ENCODE measurements at places on chromosomes 4 and X.

- DNase-seq: no peak
Observed at GRCh38 chr4:40881096-40881495, 131.3 kb downstream of the NSUN7 start.

DNA sequence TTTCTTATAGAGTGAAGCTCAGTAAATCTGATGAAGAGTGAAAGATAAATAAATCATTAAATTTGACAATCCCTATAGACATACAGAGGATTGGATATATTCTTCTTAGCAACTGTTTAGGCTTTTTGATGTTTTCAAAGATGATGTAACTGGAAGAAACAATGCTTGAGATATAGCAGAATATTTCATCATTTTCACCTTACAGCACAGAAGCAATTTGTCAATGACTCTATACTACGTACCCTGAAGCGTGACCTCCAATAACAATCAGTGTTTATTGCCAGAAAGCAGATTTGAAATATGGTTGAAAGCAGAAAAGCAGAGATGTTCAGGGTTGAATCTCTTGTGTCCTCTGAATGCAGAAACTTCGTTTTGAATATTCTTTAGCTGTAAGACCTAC lies 228.4 kb downstream of the DTHD1 start:
- DNase-seq: no peak

DNA sequence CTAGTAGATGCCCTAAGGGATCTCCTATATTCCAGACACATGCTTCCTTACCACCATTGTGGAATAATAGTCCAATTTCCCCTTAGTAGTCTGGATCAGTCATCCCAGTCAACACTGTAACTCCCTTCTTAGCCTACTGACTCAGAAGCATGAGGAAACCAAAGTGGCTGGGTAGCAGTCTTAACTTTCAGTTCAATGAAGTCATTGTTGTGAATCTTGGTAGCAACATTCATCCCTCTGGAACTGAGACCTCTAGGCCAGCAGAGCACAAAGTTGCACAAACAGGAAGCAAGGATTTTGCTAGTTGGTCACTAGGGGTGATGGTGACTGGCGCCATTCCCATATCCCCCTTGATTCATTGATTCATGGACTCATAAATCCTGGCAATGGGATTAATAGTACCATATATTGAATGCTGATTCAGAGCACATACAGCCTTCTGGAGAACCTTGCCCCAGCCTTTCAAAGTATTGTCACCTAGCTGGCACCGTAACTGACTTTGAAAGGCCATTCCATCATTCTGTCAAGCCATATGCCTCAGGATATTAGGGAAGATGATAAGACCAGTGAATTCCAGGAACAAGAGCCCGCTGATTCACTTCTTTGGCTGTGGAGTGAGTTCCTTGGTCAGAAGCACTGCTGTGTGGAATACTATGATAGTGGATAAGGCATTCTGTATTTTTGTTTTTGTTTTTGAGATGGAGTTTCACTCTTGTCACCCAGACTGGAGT lies 19.7 kb upstream of the GPAT3 start:
- DNase-seq: no peak

DNA sequence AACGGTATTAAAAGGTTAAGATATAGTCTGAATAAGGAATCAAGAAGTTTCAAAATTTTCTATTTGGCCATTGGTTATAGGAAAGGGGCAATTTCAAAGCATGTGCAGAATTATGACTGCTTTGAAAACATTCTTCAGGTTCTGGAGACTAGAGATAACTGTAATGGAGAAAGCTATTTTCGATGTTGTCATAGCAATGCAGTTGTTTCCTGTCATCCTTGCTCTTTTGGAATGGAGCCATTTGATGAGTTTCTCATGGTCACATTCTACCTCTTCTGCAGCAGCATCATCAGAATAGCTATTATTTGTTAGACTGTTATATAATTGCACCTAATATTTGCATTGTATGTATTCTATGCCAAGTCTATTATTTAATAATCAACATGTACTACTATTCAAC lies 368.2 kb upstream of the NR3C2 start:
- no peak for DNase-seq

- no peak for DNase-seq
Observed at GRCh38 chr4:175813821-175814220, 1.8 kb upstream of the GPM6A start.

GRCh38 chr4:59455751-59456150 lies 1744.4 kb upstream of the ADGRL3 start:
- DNase-seq: no peak

- no peak for DNase-seq
Observed at GRCh38 chr4:65170768-65171514, 499.3 kb downstream of the EPHA5 start.

GRCh38 chr4:129346734-129347133 lies 250.8 kb downstream of the C4orf33 start:
- no peak for DNase-seq

DNA sequence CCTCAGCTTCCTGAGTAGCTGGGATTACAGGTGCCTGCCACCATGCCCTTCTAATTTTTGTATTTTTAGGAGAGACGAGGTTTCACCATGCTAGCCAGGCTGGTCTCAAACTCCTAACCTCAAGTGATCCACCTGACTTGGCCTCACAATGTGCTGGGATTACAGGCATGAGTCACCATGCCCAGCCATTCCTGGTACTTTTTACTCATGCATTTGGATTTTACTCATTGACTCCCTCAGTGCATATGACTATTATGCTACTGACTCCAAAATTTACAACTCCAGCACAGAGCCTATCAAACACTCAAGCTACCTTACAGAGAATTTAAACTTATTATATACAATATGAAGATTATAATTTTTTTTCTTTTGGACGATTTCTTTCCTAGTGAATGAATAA lies 199.9 kb downstream of the CXXC4 start:
- no peak for DNase-seq

DNA sequence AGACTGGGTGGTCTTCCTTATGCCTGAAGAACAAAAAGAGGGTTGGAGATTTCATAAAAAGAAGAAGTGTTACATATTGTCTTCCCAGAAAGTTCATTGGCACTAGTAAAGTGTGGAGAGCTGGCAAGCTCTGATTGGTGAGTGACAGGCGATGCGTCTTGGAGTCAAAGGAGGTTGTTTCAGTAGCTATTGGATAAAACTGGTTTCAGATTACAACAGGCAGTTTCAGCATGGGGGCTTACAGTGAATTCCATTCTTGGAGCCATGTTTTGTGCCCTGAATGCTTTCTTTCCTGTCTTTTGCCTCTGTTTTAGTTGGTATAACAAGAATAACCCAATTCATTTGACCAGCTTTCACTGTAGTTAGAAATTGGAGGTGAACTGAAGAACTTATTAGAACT lies 750.5 kb downstream of the ADGRL3 start:
- no peak for DNase-seq

- DNase-seq: no peak
Observed at GRCh38 chr4:22551550-22551949, 35.7 kb upstream of the ADGRA3 start.

DNA sequence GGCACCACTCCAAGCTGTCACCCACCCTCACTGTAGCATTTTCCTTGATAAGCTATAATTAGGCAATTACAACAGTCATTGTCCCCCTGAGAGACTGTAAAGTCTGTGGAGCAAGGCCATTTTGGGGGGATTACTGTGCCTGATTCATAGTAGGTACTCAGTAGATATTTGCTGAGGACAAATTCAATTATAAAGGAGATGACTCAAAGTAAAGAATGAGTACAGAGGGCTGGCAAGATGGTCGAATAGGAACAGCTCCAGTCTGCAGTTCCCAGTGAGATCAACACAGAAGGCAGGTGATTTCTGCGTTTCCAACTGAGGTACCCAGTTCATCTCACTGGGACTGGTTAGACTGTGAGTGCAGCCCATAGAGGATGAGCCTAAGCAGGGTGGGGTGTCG lies 42.0 kb downstream of the MAOB start:
- DNase-seq: no peak

DNA sequence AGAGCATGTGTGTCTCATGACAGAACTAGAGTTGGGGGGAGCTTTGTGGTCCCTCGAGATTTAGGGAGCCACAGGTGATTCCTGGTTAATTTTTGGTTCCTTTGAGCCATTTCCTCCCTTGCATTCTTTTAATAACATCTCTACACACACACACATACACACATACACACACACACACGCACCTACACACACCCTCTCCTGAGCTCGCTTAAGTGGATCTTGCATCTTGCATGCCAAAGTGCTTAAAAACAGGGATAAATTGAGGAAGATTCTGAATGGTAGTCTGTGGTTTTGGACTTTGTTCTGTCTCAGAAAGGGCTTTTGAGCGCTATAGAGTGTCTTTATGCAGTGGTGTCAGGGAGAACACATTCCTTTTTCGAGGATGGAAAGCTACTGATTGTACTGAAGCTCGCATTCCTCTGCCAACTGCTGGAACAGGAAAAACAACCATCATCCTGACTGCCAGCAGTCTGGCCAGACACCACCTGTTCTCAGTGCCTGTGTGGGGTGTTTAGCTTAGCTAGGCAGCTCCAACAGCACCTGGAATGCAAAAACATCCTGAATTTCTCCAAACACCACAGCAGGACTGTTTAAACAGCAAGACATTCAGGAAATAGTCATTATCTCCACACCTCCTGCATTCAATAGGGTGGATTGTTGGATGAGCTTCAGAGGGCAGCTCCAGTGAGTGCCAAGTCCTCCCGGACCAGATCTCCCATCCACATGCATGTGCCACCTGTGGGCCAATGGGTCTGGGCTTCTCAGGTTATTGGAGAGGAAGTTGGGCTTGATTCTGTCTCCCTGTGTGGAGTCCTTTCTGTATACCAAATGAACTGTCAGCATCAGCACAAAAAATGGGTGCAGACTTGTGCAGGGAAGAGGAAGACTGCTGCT lies 21.9 kb upstream of the IGFBP7 start:
- no peak for DNase-seq

DNA sequence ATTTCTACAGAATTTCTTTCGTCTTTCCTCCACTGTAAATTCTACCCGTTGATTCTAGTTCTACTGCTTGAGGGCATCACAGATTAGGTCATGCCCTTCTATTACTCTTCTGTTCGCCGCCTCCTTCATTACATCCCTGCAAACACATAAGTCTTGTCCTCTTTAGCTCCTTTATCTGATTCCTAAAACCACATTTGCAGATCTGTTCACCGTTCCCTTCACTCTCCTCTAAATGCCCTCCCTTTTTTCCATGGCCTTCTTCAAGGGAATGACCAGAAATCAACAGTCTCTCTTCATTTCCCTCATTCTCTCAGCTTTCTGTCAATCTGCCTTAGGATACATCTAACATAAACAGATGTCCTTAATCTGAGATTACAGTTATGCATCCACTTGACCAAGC lies 43.1 kb downstream of the BTC start:
- DNase-seq: no peak

Measured in left ventricle myocardium superior (tissue), 1 donor.